Skeletal muscle cell (primary cell): ENCODE measurements at places on chromosomes 12 and 14.

DNA sequence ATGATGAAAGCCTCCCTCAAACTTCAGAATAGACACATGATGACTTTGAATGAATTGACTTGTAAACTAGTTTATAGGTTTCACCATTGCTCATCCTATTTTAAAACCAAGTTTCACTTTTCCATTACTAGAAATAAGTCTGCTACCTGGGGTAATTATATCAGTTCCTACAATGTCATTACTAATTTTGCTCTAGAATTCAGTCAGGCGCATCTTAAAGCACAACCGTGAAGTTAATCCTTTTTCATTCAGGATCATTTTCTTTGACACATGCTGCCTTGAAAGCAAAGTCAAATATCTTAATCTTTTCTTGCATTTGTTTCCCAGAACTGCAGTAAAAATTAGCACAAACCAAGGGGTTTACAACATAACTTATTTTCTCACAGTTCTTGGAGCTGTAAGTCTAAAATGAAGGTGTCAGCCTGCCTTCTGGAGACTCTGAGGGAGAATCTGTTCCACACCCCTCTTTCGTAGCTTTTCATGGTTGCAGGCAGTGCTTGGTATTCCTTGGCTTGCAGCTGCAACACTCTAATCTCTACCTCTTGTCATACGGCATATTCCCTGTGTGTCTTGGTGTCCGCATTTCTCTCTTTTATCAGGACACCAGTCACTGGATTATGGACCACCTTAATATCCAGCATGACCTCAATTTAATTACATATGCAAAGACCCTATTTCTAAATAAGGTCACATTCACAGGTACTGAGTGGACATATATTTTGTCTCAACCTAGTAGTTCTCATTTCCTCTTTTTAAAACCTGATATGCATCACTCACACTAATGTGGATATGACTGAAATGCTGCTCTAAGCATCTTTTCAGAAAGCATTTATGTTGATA, 114.3 kb upstream of the PDZRN4 start:
- no peak for DNase-seq

- DNase-seq, result no peak
Measured at GRCh38 chr14:100691395-100692056, 35.2 kb upstream of the DLK1 start.

- no peak for DNase-seq
Measured at GRCh38 chr14:38745861-38746260, 357.2 kb downstream of the SEC23A start.

DNA sequence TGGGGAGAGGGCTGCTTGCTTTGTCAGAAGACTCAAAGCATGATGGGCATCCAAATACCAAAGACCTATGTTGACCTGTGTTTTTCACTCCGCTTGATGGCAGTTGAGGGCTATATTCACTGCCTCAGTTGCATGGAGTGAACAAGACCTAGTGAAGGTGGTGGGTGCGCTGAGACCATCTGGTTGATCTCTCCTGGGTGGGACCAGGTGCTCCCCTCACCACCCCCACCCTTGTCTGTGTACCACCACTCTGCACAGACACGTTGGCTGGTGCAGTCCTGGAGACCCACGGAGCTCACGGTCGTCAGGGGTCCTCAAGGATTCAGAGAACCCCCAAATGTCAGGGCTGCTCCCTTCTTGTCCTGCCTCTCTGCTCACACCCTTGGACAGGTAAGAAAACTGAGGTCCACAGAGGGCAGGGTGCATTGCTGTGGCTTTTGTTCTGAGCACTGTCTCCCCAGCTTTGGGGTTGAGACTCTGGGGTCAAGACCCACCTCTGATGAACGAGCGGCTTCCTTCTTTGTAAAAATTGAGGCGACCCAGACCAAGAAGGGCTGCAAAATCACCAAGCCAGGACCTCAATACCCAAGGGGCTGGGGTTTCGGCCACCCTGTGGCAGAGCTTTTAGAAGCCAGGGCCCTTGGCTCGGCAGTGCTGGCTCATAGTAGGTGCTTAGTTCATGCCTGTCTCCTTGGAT, 166.3 kb upstream of the RTL1 start:
- DNase-seq, result no peak

DNA sequence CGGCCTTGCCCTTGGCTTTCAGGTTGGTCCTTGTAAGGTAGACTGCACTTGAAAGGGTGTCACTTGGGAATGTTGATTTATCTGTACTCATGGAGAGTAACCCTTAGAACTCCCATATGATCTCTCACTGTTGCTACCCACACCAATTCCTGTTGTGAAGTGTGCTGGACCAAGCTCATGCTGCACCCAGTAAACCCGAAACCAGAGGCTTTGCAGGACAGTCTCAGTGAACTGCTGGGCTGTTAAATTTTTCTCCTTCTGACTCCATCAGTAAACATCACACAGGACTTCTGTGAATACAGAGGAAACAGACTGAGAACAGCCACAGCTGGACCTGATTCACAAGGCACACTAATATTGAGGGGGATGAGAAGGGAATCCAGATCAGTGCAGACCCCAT, 783.0 kb downstream of the TMEM121 start:
- DNase-seq, result no peak
